ENCODE measurements at places on chromosomes 7 and 10.
A peak's percentile ranks its signal among the peaks of the same experiment; 100 is the strongest.

DNA sequence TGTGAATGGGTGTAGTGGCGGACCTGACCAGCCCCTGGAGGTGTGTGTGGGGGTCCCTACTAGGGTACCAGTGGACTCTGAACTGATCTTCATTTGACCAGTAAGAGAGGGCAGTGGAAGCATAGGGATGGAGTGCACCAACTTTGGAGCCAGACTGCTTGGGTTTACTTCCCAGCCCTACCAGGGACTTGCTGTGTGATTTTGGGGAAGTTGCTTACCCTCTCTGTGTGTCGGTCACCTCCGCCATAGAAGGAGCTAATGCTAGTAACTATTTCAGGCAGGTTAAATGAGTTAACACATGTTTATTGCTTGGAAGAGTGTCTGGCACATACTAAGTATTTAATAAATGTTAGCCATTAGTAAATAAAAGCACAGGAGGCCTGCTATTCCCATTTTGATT, 6.6 kb downstream of the ADCYAP1R1 start:
- DNase-seq, result no peak

DNA sequence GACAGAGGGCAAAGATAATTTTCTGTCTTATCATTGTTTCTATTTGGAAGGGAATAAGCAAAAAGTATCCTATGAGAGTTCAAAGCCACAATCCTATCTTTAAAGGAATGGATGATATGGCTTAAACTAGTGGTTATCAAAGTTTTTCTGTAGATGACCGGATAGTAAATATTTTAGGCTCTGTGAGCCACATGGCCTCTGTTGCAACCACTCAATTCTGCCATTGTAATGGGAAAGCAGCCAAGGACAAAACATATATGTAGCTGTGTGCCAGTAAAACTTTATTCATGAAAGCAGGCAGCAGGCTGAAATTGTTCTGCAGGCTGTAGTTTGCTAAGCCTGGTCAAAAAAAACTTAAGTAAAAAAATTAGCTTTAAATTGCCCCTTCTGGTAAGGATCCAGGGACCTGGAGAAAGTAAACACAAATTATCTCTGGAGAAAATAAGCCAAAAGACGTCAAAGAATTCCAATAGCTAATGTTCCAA, 73.3 kb downstream of the THSD7A start:
- DNase-seq, result no peak

- DNase-seq, result no peak
These were observed 34.0 kb downstream of the TMEM270 start for GRCh38 chr7:73894733-73895551.

- DNase-seq, result no peak
These were observed 73.5 kb upstream of the PDSS1 start for GRCh38 chr10:26624006-26624405.

- DNase-seq, result peak; percentile 62
These were observed 625 bp downstream of the IPMK start for GRCh38 chr10:58266826-58267712.

- DNase-seq, result peak; percentile 85
These were observed 212.4 kb downstream of the CCSER2 start for GRCh38 chr10:84540617-84541288.

DNA sequence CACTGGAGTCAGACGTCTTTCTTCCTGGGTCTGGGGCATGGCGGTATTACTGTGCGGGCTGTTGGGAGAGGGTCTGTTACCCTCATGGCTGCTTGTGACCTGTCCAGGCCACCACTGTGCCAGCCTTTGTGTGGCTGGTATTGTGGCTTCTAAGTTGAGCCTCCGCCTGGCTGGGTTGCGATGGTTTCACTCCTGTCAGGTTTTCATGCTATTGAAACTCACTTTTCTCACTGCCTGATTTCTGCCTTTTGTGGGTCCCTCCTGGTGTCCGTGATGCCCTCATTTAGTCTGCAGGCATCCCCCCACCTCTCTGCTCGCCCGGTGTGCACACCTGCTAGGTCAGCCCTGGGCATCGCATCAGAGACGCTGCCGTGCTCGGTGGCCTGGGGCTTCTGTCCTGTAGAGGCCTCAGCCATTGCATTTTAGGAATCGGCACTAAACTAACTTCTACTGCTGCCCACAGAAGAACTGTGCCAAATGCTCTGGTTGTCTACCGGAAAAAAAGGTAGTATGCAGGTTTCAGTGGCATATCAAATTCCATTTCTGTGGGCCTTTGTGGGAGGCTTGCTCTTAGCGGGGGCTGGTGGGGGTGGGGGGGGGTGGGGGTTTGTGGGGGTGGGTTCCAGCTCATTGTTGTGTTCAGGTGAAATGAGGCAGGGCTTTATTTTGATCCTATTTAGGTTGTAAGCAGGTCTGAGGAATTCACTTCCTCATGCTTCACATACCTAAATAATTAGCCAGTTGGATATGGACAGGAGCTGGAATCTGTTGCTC, 64.3 kb downstream of the MGMT start:
- no peak for DNase-seq

GRCh38 chr10:3235996-3236510, 63.5 kb upstream of the PITRM1 start:
- DNase-seq, result no peak

DNA sequence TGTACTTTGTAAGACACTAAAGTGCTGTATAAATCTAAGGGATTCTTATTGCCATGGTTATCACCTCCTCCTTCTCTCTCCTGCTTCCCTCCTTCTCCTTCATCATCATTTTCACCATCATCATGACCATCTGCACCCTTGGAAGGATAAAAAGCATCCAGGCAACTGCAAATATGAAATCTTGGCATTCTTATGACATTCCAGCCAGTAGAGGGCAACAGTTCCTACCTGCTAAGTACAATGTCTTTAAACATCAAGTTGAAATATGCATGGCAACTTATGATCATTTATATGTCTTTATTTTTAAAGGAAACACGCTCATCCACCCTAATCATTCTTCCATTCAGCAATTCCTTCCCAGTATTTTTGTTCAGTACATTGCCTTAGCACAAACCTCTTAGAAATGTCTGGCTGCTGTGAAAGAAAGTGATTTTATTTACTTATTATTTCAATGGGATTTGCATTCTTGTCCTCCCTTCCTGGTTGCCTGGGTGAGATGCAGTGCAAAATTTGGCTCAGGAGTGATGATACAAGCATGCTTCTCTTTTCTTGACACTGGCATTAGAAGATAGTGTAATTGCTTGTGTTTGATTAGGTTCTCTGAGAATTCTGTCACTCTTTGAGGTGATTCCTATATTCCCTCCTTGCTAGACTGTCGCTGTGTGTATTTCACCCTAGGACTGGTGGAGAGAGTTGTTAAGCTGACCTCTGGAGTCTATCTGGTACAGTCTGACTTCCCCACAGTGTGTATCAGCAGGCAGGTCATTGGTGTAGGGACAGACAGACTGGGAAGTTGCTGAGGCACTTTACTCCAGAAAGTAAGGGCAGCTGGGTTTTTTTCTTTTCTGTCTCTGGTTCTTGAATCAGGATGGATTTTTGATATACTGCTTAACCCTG, 188.5 kb upstream of the BMPER start:
- DNase-seq, result no peak

GRCh38 chr10:89421018-89421476, 6.7 kb downstream of the IFIT5 start:
- no peak for DNase-seq

- no peak for DNase-seq
These were observed 2.4 kb downstream of the CYP51A1 start for GRCh38 chr7:92131764-92132330.

GRCh38 chr10:30368065-30368718, 19.1 kb upstream of the MTPAP start:
- no peak for DNase-seq

DNA sequence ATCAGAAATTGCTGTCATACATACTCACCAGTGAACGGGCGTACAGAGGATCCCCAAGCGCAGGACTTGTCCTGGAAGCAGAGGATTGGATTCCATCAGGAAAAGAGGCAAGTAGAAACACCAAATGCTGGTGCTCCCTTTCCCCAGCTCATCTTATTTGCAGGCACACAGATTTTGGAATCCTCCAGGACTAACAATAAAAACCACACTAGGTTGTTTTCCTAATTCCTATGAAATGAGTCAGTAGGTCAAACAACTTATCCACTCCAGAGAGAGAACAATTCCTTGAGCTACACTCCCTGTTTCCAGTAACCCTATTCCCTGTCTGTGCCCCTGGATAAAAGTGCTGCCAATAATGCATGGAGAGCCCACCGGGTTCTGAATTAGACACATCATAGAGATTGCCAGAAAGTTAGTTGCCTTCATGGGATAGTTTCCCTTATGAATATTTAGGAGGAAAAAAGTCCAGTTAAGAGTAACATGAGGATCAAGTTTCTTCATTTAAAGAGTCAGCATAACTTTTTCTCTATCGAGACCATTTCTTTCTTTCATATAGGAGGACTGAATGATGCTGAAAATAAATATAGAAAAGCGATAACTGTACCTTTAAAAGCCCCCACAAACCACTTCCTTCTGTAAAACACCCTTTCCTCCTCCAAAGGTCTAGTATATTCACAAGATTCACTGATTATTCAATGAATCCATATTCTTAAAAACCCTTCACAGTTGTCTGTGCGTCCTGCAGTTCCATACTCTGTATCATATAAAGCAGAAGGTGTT, 178.3 kb upstream of the KLF14 start:
- DNase-seq, result no peak

GRCh38 chr10:1120306-1120705, 64.1 kb downstream of the WDR37 start:
- no peak for DNase-seq

GRCh38 chr10:129511086-129511485, 44.0 kb downstream of the MGMT start:
- DNase-seq, result no peak

- no peak for DNase-seq
These were observed 706.9 kb downstream of the NRG3 start for GRCh38 chr10:82581940-82582339.

GRCh38 chr7:127527561-127527960, 57.8 kb downstream of the GCC1 start:
- no peak for DNase-seq

- no peak for DNase-seq
These were observed 168.8 kb downstream of the C1GALT1 start for GRCh38 chr7:7351156-7351555.

DNA sequence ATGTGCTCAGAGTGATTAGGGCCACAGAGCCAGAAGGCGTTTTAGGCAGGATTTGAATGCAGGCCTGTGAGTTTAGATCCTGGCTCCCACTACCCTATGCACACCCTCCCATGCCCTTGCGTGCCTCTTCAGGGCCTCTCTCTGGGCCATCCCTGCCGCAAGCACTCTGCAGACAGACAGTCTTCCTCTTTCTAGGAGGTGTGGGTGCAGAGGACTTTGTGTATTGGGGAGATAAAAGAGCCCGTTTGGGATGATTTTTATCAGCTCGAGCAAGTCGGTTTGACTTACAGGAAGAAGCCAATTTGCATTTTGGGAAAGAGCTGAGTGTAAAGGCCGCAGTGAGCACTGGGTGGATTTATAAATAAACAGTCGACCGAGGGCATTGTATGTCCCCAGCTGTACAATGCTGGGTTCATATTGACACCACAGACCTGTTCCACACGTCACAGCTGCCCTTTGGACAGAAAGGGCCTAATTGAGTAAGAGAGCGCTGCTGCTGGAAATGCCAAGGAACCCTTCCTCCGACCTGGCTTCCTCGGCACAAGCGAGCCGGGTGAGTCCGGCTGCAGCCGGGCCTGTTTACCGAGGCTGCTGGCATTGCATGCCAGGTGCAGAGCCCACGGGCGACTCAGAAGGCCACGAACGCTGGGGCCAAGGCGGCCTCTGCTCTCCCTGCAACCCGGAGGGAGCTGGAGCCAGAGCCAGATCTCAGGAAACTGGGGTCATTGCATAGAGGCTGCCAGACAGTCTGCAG, 25.1 kb downstream of the ZMIZ1 start:
- DNase-seq, result no peak

- no peak for DNase-seq
These were observed 195.5 kb downstream of the SLC25A13 start for GRCh38 chr7:96126382-96126781.

DNA sequence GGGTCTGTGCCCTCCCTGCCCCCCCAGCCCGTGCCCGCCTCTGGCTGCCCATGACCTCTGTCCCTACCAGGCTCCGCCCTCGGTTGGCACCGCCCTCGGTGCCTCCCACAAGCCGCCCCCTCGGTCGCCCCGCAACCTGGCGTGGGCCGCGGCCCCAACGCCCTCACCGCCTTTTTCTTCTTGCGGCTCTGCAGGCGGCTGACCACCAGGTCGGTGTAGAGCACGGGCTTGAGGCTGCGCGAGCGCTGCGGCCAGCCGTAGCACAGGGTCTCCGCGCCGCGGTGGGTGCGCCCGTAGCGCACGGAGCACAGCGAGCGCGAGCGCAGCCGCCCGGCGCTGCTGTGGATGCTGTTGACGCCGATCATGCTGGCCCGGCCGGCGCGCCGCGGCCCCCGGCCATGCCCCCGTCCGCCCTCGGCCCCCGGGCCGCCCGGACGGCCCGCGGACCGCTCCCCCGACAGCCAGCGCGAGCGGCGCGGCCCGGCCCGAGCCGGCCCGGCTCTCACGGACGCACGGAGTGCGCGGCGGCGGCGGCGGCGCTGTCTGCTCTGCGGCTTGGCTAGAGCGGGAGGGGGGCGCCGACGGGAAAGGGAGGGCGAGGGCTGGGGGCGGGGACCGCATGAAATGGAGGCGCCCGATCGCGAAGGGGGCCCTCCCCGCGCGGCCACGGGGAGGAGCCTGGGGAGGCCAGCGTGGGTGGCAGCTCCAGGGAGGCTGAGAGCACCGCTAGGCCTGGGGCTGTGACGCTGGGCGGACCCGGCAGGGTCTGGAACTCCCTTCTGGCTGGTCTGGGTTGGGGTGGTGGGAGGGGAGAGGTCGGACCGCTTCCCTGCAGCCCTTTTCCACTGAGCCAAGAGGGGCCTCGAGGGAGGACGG, 9.6 kb downstream of the PSD start:
- DNase-seq, result peak; percentile 85

GRCh38 chr7:47320296-47320695, 261.6 kb downstream of the TNS3 start:
- DNase-seq, result no peak

DNA sequence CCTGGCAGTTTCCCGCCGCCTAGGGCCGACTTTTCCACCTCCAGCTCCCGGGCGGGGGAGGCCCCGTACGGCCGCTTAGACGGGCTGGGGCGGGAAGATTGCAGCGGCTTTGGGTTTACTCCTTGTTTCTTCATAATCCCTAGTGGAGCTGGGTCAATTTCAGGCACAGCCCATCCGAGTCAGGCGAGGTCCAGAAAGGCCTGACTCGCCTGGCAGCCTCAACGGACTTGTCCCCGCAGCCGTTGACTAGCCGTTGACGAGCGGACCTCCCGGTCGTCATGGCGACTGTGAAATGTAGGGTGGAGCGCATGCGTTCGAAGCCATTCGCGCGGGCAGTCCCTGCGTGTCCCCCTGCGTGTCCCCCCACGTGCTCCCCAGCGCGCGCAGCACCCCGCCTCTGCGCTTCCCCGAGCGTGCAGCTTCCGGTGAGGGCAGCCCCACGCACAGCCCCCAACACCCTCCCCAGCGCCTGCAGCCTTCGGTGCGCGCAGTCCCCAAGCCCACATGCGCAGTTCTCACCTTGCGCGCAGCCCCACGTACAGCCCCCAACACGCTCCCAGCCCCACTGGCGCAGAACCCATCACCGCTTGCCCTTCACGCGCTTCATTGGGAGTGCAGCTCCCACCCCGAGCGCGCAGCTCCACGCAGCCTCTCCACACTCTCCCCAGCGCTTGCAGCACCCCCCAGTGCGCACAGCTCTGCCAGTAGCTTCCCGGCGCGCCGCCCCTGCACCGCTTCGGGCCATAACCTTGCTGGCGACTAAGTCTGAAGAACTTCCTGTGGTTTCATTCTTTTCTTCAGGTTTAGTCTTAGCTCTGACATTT, 67.8 kb downstream of the TBX20 start:
- peak; percentile 34 for DNase-seq

Measured in activated T-cell treated with anti-CD3 and anti-CD28 coated beads, Interleukin-2, amount 50 U/mL, for 24 hours (primary cell).